ENCODE measurements at places on chromosomes 12 and 14.
A peak's percentile ranks its signal among the peaks of the same experiment; 100 is the strongest.

DNA sequence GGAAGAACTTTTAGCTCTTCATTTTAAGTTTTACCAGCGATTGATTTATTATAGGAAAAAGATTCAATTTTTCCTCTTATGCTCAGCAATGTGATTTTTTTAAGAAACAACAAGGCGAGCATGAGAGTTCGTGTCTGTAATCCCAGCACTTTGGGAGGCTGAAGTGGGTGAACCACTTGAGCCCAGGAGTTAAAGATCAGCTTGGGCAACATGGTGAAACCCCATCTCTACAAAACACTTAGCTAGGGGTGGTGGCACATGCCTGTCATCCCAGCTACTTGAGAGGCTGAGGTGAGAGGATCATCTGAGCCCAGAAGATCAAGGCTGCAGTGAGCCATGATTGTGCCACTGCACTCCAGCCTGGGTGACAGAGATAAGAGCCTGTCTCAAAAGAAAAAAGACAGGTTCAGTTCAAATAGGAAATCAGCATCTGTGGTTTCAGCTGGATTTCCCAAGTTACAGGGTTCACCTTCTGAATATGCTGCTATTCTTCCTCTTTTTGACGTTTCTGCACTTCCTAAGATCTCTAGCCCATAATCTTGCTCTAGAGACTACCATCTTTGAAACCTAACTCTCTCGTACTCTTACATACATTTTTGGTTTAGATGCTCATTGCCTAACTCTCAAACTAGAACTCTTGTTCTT is 274.7 kb downstream of the SEC23A start:
- DNase-seq: no peak

DNA sequence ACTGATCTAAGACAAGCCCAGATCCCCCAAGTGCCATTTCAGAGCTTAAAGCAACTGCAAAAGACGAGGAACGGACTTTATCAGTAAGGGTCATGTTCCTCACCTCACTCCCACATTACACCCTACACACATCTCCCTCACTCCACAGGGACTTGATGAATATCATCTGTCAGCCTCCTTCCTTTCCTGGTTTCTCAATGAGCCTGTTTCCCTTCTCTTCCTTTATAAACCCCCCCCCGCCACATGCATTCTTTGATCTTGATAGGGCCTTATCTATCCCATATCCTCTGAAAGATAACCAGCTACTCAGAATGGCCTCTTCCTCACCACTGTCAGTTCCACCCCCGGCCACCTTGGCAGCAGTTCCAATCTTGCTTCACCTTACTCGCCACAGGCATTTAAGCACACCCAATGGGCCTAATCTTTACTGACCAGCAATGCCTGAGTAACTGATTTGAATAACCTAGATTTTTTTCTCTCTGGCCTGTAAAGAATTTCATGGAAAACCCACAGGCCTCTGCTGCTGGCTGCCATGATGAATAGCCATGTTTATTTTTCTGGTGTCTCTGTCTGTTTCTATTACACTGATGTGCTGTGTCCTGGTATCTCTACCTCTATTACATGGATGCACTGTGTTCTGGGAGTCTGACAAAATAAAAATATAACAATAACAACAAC is 138.7 kb downstream of the PHLDA1 start:
- DNase-seq: no peak

DNA sequence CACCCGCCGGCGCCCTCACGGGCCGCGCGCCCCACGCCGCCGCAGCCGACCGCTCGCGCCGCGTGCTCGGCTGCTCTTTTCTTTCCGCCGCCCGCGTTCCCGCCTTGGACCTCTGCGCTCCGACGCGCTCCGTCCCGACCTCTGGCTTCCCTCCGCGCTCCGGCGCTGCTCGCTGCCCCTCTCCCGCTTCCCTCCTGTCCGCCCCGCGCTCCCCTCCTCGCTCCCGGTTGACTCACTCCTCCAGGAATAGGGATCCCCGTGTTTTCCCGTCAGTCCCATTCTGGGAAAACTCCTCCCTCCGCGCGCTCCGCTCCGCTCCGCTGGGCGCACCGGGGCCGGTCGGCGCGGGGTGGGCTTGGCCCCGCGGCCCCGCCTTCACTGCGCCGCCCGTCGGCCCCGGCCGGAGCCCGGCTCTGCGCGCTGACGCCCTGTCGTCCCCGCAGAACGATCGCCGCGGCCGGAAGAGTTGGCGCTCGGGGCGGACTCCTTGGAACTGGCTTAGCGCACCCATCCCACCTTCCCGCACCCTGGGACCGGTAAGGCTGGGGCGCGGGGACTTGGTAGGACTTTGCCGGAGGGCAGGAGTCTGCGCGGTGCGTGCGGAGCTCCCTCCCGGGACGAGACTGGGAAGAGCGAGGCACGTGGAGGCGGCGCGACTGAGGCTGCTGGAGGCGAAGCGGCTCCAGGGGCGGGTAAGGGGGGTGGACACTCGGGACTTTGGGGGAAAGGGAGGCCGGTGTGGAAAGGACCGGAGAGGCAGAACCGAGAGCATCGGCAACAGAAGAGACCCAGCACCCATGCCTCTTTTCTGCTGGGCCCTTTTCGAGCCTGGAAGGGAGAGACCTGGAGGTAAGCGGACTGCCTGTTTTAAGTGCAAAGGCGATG is 550 bp downstream of the TEAD4 start:
- no peak for DNase-seq

DNA sequence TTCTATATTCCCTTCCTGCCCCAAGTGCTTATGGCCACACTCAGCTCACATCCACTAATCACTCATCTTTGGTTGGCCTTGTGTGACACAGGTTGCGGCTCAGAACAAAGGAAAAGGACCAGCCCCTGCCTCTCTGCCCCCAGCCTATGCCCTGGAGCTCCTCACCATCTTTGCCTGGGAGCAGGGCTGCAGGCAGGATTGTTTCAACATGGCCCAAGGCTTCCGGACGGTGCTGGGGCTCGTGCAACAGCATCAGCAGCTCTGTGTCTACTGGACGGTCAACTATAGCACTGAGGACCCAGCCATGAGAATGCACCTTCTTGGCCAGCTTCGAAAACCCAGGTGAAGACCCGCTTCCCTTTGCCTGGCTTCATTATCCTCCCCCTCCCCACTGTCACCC is 15.8 kb upstream of the OAS2 start:
- no peak for DNase-seq

DNA sequence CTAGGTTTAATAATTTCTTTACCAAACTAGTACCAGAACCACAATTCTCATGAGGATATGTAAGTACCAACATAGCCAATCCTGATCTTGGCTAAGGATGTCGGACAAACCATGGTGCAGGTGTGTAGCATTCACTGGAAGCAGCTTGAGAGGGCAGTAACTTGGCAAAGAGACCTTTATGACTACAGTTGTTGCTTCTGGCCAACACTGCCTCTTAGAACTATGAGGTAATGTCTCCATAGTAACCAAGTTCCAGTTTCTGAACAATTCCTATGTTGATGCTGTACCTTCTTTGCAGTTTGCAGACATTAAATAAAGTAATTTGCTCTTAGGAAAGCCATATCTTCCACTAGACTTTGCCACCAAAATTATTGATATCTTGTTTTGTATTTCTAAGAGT is at the start of gene LMNTD1:
LMNTD1 (minus strand) TSS at position 186 of the 400 bp plus-strand sequence. CDS start 324 bp downstream, outside the sequence.
- no peak for DNase-seq

- DNase-seq: no peak
These were observed 39.6 kb downstream of the CHST11 start for GRCh38 chr12:104496336-104496735.

- DNase-seq: no peak
These were observed 5.4 kb downstream of the TXNRD1 start for GRCh38 chr12:104220931-104221330.

- peak; percentile 21 for DNase-seq
These were observed 5.7 kb downstream of the WNT5B start for GRCh38 chr12:1634590-1635191.

- DNase-seq: no peak
These were observed 9.5 kb downstream of the HHIPL1 start for GRCh38 chr14:99654235-99654985.

DNA sequence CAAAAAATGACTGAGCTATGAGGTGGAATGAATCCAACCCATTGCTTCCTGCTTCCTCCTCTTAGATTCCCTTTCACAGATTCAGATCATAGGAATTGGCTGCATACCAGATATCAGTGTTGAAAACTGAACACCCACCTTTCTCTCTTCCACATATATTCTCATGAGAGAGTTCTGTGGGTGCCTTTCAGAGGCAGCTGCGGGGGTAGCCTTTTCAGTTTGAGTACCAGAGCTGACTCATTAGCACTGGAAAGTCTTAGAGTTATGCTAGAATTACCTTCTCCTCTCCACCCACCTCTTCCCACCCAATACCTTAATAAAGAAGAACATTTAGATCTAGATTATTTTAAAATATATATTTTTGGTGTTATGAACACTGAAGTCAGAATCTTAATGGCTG is 495.4 kb upstream of the SEL1L start:
- no peak for DNase-seq

DNA sequence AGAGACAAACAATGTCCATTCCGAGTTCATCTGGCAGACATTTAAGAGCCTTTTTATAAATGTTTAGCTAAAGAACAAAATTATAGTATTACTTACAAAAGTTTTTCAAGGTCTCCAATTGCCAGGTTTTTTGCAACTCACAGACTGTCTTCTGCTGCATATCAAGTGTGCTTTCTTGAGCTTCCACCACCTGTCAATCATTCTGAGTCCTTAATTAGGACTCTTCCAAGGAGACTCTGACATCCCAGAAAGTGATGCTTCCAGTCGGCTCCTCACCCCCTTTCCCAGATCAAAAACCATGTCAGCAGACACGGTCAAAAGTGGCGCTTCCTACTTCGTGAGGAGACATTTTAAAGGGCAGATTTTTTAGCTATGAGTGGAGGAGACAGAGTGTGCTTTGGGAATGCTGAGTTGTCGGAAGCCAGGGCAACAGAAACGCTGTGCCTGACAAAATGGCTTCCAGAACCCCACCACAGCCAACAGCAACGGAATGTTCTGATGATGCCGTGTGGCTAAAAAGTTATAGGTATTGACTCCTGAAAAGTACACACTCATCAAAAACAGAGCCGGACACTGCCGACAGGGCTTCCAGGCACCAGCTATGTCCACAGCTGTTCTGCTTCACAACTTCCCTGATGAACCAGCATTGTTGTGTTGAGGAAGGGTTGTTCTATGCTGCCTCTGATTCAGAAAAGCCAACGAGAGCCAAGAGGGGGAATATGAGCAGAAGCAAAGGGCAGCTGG is 116.1 kb upstream of the SLC35F4 start:
- no peak for DNase-seq

GRCh38 chr12:6960593-6961277 is 9.6 kb downstream of the PTPN6 start:
- DNase-seq: no peak

DNA sequence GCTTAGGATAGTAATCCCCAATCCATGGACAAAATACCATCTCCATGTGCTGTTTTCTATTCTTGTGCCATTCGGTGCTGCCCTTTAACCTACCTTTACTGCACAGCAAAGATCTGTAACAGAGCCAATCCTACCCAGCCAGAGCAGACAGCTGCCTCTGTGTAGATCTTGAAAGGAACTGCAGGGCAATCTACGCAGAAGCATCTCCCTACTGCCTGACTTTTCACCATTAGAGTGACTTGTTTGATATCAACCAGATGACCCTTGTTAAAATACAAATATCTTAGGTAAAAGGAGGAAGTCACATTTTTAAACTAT is 33.9 kb upstream of the PPM1A start:
- DNase-seq: no peak

DNA sequence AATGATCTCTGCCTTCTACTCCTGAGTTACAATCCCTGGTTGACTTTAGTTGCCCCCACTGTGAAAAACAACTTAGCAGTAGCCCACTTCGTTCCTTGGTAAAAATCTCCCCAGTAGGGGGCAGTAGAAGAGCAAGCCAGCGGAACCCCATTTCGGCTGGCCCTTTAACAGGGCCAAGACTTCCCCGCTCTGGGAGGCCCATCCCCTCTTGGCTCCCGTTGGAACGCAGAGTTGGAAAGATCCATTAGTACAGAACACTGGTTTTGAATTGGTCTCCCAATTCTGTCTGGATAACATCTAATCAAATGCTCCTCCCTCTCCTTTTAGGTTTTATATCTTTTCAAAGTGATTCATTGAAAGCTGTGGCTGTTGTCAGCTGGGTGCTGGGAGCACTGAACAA is 1133.3 kb downstream of the BCL11B start:
- peak; percentile 68 for DNase-seq

- no peak for DNase-seq
These were observed 3.8 kb downstream of the SDSL start for GRCh38 chr12:113425960-113426453.

GRCh38 chr12:131509701-131510100 is 201.2 kb upstream of the SFSWAP start:
- DNase-seq: no peak

- DNase-seq: no peak
These were observed 6.9 kb downstream of the MAP3K9 start for GRCh38 chr14:70802379-70802778.

Data from central memory CD4-positive, alpha-beta T cell (primary cell).